ENCODE measurements at places on chromosomes 7 and 10. TPM values are rescaled to one million over a fixed set of nuclear protein-coding genes. Genes with fewer than 3 reads are reported as not detected.

The CFAP43 gene
- 0.61 TPM for total RNA-seq

The DENND2A gene
- total RNA-seq: 1.1 TPM

The RBM20 gene
- 18.3 TPM for total RNA-seq

The HYAL4 gene
- not detected for total RNA-seq

The CC2D2B gene
- total RNA-seq: 0.55 TPM

The RAPGEF5 gene
- total RNA-seq: 38.9 TPM

The LRMDA gene
- 4.6 TPM for total RNA-seq

The CPXM2 gene
- 0.75 TPM for total RNA-seq

The TAS2R3 gene
- total RNA-seq: 0.76 TPM

The GRM3 gene
- not detected for total RNA-seq

GRCh38 chr7:78151229-78151628, 352.7 kb downstream of the PHTF2 start:
- H3K4me1 ChIP-seq: no peaks in the 10 kb centered on the region
- H3K27me3 ChIP-seq: no peaks in the 10 kb centered on the region
- H3K36me3 ChIP-seq: no peaks in the 10 kb centered on the region
- no peak overlapping the region for H3K27ac ChIP-seq

DNA sequence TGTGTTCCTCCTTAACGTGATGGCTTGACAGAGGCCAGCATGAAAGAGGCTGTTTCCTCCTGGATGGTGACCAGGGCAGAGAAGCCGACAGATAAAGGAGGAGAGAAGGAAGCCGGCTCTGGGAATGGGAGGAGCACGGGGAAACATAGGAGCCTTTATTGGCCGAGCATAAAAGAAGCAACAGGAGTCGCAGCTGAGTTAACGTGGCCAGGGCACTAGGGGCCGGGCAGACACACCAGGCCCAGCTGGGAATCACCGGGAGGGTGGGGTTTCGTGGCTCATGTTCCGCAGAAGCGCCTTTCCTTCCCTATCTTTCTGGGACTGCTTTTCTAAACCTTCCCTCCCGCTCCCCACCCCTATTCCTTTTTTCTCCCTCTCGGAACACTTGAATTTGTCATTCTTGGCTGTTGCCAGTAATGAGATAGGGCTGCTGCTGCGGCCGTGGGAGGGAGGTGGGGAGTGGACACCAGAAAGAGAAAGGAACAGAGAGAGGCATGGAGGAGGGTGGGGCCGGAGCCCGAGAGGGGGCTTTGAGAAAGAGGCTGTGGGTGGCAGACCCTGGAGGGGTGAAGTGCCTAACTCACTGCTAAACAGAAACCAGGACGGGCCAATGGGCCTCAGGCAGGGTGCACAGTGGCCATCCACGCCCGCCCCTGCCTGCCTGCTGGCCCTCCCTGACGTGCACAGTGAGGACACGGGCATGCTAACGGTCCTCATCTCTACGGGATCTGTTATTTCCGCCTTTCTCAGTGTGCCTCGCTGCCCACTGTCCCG, 65.2 kb downstream of the COL13A1 start:
- H3K27me3 ChIP-seq: no peaks in the 10 kb centered on the region
- H3K4me3 ChIP-seq: no peak overlapping the region
- no peak overlapping the region for H3K27ac ChIP-seq
- H3K4me1 ChIP-seq: no peaks in the 10 kb centered on the region

GRCh38 chr7:87625101-87625500, 3.1 kb upstream of the RUNDC3B start:
- H3K27me3 ChIP-seq: no peaks in the 10 kb centered on the region
- H3K4me3 ChIP-seq: no peak overlapping the region
- no peaks in the 10 kb centered on the region for H3K36me3 ChIP-seq

- no peaks in the 10 kb centered on the region for H3K36me3 ChIP-seq
- H3K4me3 ChIP-seq: no peak overlapping the region
- no peaks in the 10 kb centered on the region for H3K4me1 ChIP-seq
- no peak overlapping the region for H3K27ac ChIP-seq
- no peak for DNase-seq
Observed at GRCh38 chr10:86260564-86260963, 106.0 kb downstream of the GRID1 start.

DNA sequence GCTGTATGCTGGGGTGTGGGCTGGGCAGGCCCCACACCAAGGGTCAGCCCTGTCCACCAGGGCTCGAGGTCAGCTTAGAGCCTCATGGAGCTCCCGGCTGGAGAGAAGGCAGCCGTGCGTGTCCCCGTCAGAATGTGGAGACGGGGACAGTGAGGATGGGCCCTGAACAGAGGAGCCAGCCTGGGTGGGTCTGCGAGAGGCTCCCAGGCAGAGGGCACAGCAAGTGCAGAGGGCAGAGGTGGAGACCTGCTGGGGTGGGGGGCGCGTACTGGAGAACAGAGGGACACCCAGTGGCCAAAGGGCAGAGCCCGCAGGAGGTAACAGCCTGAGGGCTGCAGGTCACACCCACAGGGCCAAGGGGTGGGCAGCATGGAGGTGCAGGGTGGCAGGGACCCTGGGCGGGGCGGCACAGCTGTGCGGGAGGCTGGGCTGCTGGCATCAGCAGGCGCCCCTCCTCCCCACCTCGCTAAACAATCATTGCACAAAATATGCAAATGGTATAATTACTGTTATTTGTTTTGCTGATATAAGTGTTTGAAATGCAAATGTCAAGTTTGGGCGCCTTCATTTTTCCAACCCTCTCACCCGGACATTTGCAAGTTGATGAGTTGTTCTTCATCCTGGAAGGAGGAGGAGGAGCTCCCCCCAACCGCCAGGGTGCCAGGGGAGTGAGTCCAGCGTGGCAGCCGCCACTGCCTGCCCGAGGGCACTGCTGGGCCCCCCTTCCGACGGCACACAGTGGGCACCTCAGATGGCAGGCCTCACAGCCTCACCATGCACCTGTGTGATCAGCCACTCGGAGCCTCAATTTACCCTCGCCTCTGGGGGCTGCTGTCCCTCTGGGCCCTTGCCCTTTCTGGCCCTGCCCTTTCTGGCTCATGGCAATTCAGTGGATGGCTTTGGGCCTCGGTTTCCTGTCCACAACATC, 35.0 kb downstream of the ELFN1 start:
- H3K27ac ChIP-seq: no peak overlapping the region
- H3K4me3 ChIP-seq: no peak overlapping the region
- DNase-seq: peak; percentile 13
- no peaks in the 10 kb centered on the region for H3K36me3 ChIP-seq
- no peaks in the 10 kb centered on the region for H3K4me1 ChIP-seq
- no peaks in the 10 kb centered on the region for H3K27me3 ChIP-seq

GRCh38 chr10:31687663-31688482, 240.8 kb downstream of the ARHGAP12 start:
- H3K36me3 ChIP-seq: no peaks in the 10 kb centered on the region
- H3K4me1 ChIP-seq: no peaks in the 10 kb centered on the region
- H3K27me3 ChIP-seq: no peaks in the 10 kb centered on the region
- no peak overlapping the region for H3K4me3 ChIP-seq
- no peak for DNase-seq

- H3K36me3 ChIP-seq: no peaks in the 10 kb centered on the region
- DNase-seq: no peak
- no peak overlapping the region for H3K4me3 ChIP-seq
- H3K4me1 ChIP-seq: no peaks in the 10 kb centered on the region
Observed at GRCh38 chr10:100697070-100697469, 48.3 kb upstream of the PAX2 start.

- H3K4me1 ChIP-seq: no peaks in the 10 kb centered on the region
- H3K4me3 ChIP-seq: no peak overlapping the region
- no peaks in the 10 kb centered on the region for H3K27me3 ChIP-seq
- DNase-seq: no peak
Observed at GRCh38 chr10:130816116-130816901, 495.2 kb downstream of the TCERG1L start.

- H3K4me3 ChIP-seq: peak overlapping the region; percentile 50
- H3K27ac ChIP-seq: no peak overlapping the region
- H3K27me3 ChIP-seq: no peaks in the 10 kb centered on the region
- DNase-seq: peak; percentile 42
- H3K4me1 ChIP-seq: peaks cover 12% of the 10 kb centered on the region
- H3K36me3 ChIP-seq: no peaks in the 10 kb centered on the region
Observed at GRCh38 chr7:158585721-158586498, 1.7 kb downstream of the PTPRN2 start.

- H3K36me3 ChIP-seq: no peaks in the 10 kb centered on the region
- H3K4me3 ChIP-seq: no peak overlapping the region
- DNase-seq: no peak
- H3K27ac ChIP-seq: no peak overlapping the region
- no peaks in the 10 kb centered on the region for H3K4me1 ChIP-seq
- H3K27me3 ChIP-seq: no peaks in the 10 kb centered on the region
Observed at GRCh38 chr7:17586711-17587110, 288.3 kb downstream of the AHR start.

DNA sequence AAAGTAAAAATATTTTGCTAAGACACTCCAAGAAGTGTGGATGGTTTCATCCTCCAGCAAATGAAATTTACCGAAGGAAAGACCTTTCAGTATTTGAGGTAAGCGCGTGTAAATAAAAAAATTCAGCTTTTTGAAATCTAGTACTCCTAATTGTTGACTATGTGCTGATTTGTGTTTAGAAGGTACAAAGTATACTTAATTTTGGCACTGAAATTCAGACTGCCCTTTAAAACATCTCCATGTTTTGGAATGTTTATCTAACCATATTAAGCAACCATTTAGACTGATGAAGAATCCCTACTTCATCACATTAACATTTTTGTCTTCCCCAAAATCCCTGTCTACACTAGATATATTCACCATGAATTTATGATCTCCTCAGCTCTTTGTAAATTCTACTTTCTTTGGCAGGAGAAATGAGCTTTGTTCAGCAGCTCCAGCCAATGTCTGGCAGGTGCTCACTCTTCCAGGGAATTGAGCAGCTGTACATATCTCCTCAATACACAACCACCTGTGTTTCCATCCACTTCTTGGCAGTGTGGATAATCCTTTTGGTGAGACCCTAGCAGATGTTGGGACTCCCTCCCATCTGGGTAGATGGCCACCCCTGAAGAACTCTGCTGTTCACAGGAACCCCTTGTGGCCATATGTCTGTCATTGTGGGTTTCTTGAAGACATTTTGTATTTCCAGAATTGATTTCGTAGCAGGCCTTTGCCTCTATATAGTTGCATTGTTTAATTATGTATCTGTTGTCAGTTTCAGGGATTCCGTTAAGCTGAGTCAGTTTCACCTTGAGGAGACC, 129.4 kb upstream of the SAMD8 start:
- no peak overlapping the region for H3K4me3 ChIP-seq
- H3K27ac ChIP-seq: peak overlapping the region; percentile 17
- no peaks in the 10 kb centered on the region for H3K36me3 ChIP-seq
- H3K4me1 ChIP-seq: peaks cover 9% of the 10 kb centered on the region

DNA sequence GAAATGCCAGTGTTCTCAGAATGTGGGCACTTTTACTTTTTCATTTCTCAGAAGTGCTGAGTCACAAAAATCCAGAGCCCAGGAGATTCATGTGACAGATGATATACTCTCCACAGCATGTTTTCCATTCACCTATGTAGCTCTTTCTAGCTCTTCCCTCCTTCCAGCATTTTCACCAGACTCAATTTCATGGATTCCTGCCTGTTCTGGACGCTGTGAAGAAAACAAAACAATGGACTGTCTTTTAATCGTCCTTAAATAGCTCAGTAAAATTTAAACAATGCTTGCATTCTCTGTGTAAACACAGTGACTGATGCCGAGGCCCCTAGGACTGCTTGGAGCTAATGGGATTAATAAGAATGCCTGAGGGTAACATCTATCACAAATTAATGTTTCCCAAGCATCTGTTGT, 25.5 kb downstream of the ZNF713 start:
- H3K4me1 ChIP-seq: no peaks in the 10 kb centered on the region
- no peak overlapping the region for H3K27ac ChIP-seq
- no peaks in the 10 kb centered on the region for H3K36me3 ChIP-seq
- no peaks in the 10 kb centered on the region for H3K27me3 ChIP-seq

DNA sequence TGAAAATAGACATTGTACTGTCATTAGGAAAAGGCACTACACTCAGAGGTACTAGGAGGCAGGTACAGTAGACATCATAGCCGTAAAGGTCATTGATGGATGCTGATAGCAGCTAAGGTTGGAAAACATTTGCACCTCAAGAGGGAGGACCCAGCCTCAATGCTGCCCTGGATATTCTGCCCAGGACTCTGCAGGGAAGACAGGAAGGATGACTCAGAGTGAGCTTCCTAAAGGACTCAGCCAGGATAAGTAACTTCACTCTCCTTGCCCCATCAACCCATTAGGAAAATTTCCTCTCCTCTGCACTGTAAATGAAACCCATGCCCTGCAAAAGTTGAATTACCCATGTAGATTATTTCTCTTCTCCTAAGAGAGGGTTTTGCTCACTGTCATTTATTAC, 617.9 kb upstream of the MKI67 start:
- no peak for DNase-seq
- H3K4me3 ChIP-seq: no peak overlapping the region
- no peaks in the 10 kb centered on the region for H3K36me3 ChIP-seq

GRCh38 chr10:71695502-71696476, 23.8 kb downstream of the C10orf105 start:
- no peak overlapping the region for H3K4me3 ChIP-seq
- no peak for DNase-seq
- no peak overlapping the region for H3K27ac ChIP-seq
- no peaks in the 10 kb centered on the region for H3K27me3 ChIP-seq

- DNase-seq: no peak
- H3K36me3 ChIP-seq: no peaks in the 10 kb centered on the region
- no peaks in the 10 kb centered on the region for H3K27me3 ChIP-seq
- H3K27ac ChIP-seq: no peak overlapping the region
- H3K4me1 ChIP-seq: no peaks in the 10 kb centered on the region
Observed at GRCh38 chr7:151312831-151313809, 28.5 kb upstream of the NUB1 start.

- H3K4me1 ChIP-seq: no peaks in the 10 kb centered on the region
- no peaks in the 10 kb centered on the region for H3K36me3 ChIP-seq
- no peak overlapping the region for H3K4me3 ChIP-seq
- H3K27ac ChIP-seq: no peak overlapping the region
- no peak for DNase-seq
Observed at GRCh38 chr10:132294561-132295318, 13.0 kb downstream of the STK32C start.

GRCh38 chr10:86862786-86863483, 94.5 kb downstream of the MMRN2 start:
- H3K27ac ChIP-seq: peak overlapping the region; percentile 66
- H3K27me3 ChIP-seq: no peaks in the 10 kb centered on the region
- no peaks in the 10 kb centered on the region for H3K36me3 ChIP-seq
- H3K4me1 ChIP-seq: peaks cover 5% of the 10 kb centered on the region

- peaks cover 34% of the 10 kb centered on the region for H3K4me1 ChIP-seq
- no peaks in the 10 kb centered on the region for H3K27me3 ChIP-seq
- no peak overlapping the region for H3K4me3 ChIP-seq
- no peak overlapping the region for H3K27ac ChIP-seq
- no peaks in the 10 kb centered on the region for H3K36me3 ChIP-seq
Observed at GRCh38 chr10:79144351-79145173, 75.8 kb downstream of the ZMIZ1 start.

GRCh38 chr7:134599371-134599770, 47.3 kb upstream of the BPGM start:
- H3K27ac ChIP-seq: no peak overlapping the region
- H3K27me3 ChIP-seq: no peaks in the 10 kb centered on the region
- H3K36me3 ChIP-seq: no peaks in the 10 kb centered on the region
- DNase-seq: no peak
- no peak overlapping the region for H3K4me3 ChIP-seq
